Naive thymus-derived CD4-positive, alpha-beta T cell (primary cell): ENCODE measurements at places on chromosomes 5 and 9.

DNA sequence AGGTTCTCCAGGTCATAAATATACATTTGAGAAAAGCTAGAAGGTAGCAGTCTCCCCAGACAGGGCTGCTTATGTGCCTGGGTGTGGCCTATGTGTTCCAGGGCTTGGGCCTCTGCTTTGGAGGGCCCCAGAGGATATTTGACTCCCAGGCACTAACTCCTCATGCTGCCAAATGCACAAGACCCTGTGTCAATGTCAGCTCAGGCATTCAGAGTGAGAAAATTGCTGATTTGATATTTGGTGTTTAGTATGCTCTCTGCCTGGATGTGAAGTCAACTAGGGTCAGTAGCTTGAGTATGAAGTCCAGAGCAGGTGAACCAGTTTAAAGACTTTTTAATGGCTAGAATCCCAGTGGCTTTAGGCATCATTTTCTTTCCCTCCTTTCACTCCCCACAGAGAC lies 57.5 kb upstream of the IL7R start:
- H3K27me3 ChIP-seq: no peaks in the 10 kb centered on the region
- H3K27ac ChIP-seq: no peak overlapping the region
- no peak for DNase-seq
- no peak overlapping the region for H3K4me3 ChIP-seq

DNA sequence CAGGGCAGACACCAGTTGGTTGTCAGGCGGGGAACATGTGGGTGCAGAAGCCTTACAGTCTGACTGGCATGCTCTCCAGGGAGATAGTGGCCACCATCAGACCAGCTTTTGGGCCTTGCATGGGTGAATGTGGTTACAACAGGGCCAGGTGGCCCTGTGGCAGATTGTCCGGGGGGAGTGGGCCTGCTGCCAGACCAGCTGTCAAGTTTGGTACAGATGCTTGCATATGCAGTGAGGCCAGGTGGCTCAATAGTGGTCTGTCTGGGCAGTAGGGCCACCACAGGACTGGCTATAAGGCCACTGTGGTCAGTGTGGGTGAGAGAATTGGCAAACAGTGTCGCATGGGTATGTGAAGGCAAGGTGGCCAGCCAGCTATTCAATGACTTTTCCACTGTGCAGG lies 148.7 kb downstream of the FAM174A start:
- H3K27me3 ChIP-seq: no peaks in the 10 kb centered on the region
- H3K4me3 ChIP-seq: no peak overlapping the region
- H3K4me1 ChIP-seq: no peaks in the 10 kb centered on the region
- H3K36me3 ChIP-seq: no peaks in the 10 kb centered on the region

- H3K36me3 ChIP-seq: no peaks in the 10 kb centered on the region
- no peaks in the 10 kb centered on the region for H3K27me3 ChIP-seq
- DNase-seq: no peak
- H3K4me3 ChIP-seq: no peak overlapping the region
Measured at GRCh38 chr5:154267516-154267915, 77.0 kb downstream of the GALNT10 start.

- H3K4me1 ChIP-seq: no peaks in the 10 kb centered on the region
- DNase-seq: no peak
- no peak overlapping the region for H3K27ac ChIP-seq
- no peaks in the 10 kb centered on the region for H3K36me3 ChIP-seq
Measured at GRCh38 chr9:130846487-130847305, 11.6 kb downstream of the ABL1 start.

GRCh38 chr5:16477541-16477940 lies 11.9 kb upstream of the ZNF622 start:
- H3K4me1 ChIP-seq: no peaks in the 10 kb centered on the region
- H3K27ac ChIP-seq: no peak overlapping the region
- no peak overlapping the region for H3K4me3 ChIP-seq
- H3K27me3 ChIP-seq: no peaks in the 10 kb centered on the region
- DNase-seq: no peak
- peaks cover 7% of the 10 kb centered on the region for H3K36me3 ChIP-seq

DNA sequence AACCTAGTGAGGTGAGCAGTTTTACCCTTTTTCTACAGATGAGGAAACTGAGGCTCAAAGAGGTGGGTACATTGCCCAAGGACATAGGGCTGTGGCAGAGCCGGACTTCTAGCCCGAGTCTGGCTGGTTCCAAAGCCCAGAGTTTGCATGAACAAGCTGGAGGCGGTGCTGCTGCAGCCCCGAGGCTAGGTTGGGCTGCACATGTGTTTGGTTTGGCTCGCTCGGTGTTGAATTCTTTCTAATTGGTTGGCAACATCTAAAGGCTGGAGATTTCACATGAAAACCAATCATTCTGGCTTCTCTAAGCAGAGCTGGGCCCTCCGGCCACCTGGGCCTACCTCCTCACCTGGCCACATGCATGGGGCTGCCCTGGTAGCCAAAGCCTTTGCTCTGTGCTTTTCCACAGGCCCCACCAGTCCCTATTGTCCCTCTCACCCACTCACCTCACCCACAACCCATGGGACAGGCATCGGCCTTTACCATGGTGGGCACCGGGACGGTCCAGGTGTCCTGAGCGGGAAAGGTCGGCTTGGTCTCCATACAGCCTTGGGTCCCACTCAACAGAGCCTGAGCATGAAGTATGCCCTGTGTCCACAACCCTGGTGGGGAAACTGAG lies 262.3 kb downstream of the NSG2 start:
- no peak overlapping the region for H3K27ac ChIP-seq
- no peak overlapping the region for H3K4me3 ChIP-seq
- H3K27me3 ChIP-seq: no peaks in the 10 kb centered on the region
- no peaks in the 10 kb centered on the region for H3K36me3 ChIP-seq
